ENCODE measurements at places on chromosomes 3 and 15.

- no peak for DNase-seq
These were observed 577.3 kb upstream of the SEMA6D start for GRCh38 chr15:47139965-47140364.

DNA sequence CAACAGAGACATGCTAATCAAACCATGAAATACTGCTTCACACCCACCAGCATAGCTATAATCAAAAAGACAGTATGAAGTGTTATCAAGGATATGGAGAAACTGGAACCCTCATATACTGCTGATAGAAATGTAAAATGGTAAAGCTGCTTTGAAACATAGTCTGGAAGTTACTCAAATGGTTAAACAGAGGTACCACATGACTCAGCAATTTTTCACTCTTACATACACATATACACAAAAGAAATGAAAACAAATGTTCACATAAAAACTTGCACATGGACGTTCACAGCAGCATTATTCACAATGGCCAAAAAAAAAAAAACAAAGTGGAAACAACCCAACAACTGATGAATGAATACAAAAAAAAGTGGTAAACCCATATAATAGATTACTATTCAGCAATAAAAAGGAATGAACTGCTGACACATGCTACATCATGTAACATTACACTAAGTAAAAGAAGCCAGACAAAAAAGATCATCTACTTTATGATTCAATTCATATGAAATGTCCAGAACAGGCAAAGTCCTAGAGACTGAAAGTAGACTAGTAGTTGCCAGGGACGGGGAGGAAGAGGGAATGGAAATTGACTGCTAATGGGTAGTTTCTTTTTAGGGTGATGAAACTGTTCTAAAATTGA is 23.2 kb downstream of the ZNF148 start:
- DNase-seq = no peak

DNA sequence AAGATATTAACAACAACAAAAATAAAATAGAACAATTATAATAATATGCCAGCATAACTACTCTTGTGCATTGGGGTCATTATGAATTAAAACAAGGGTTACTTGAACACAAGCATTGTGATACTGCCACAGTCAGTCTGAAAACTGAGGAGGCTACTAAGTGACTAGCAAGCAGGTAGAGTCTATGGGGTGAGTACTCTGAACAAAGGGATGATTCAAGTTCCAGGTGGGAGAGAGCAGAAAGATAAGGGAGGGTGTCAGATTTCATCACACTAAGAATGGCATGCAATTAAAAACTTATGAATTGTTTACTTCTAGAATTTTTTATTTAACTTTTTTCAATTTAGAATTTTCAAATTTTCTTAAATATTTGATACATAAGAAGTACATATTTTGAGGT is 754.4 kb upstream of the GOLIM4 start:
- DNase-seq = no peak

GRCh38 chr3:71372911-71373637 is 210.5 kb downstream of the FOXP1 start:
- no peak for DNase-seq

DNA sequence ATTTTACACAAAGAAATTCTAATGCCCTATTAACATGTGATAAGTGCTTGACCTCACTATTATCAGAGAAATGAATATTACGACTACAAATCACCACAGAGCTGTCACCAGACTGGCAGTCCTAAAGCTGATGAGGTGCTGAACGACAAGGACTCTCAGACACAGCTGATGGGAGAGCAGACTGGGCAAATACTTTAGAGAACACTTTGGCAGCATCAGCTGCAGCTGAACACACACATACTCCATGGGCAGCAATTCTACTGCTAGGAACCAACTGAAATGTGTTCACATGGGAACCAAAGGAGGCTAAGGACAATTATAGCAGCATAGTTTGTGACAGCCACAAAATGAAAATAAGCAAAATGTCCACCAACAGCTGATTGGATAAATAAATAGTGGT is 45.5 kb downstream of the SUSD5 start:
- DNase-seq = no peak

DNA sequence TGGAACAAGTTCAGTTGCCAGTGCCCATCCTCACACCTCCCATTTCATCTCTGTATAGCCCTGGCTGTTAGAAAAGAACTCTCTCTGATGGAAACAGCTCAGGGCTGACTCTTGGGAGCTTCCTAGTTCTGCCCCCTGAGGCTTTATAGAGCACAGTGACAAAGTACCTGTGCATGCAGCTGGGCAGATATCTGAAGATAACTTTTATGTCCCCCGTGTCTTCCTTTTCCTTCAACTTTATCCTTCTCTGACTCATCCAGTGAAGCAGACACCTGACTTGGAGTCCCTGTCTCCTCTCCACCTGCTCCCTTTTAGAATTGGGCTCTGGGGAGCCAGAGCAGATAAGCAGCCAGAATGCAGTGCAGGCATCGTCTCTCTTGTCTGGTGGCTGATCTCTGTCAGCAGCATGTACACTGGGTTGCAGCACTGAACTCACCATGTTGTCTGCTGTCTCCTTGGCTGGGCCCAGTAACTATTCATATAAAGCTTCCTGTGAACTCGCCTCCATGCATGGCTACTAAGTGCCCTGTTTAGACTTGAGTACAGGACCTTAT is 53.9 kb upstream of the PLXNA1 start:
- no peak for DNase-seq

DNA sequence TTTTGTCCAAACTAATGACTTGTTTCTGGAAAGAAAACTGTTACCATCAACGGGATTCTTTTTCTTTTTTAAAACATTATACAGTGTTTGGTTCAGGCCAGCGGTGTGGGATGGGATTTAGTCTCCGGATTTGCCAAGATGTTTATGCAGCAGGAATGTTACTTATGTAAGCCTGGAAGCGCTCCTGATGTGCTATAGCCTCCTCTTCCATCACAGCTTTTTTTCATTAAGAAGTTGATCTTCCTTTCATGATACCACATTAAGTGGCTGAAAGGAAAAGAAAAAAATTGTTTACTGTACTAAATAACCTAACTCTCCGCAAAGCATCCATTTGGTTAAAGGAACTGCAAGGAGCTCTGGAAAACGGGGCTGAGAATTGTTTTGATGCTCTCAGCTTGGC is 120.5 kb upstream of the ALDH1A3 start:
- DNase-seq = no peak

GRCh38 chr3:125652349-125652748 is 57.1 kb upstream of the OSBPL11 start:
- DNase-seq = no peak

- DNase-seq = no peak
These were observed 682.6 kb downstream of the ROBO1 start for GRCh38 chr3:79085171-79085570.

DNA sequence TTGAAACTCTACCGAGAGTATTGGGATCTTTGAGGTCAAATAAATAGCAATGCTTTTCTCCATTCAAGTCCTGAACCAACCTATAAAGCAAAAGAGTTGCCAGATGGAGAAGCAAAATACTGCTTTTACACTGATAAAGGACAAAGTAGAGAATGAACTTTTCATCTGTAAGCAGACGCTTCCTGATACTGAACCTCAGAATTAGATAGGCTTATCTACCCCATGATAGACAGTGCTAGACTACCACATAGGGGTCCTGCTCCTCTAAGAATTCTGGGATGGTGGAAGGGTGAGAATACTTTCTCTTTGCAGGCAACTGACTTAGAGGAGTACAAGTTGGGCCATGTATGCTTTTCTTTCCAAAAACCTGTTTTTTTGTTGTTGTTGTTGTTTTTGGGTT is 9.5 kb downstream of the SAXO2 start:
- no peak for DNase-seq
